ENCODE measurements at places on chromosomes 5 and 9.

GRCh38 chr5:39475881-39476842 lies 51.4 kb upstream of the DAB2 start:
- DNase-seq = no peak

- DNase-seq = peak; percentile 53
Observed at GRCh38 chr9:14433351-14434157, 119.6 kb upstream of the NFIB start.

- no peak for DNase-seq
Observed at GRCh38 chr9:107954312-107954711, 464.7 kb upstream of the KLF4 start.

GRCh38 chr5:44891116-44891515 lies 82.4 kb downstream of the MRPS30 start:
- DNase-seq = no peak

- DNase-seq = no peak
Observed at GRCh38 chr5:53858700-53859456, 298.4 kb downstream of the NDUFS4 start.

DNA sequence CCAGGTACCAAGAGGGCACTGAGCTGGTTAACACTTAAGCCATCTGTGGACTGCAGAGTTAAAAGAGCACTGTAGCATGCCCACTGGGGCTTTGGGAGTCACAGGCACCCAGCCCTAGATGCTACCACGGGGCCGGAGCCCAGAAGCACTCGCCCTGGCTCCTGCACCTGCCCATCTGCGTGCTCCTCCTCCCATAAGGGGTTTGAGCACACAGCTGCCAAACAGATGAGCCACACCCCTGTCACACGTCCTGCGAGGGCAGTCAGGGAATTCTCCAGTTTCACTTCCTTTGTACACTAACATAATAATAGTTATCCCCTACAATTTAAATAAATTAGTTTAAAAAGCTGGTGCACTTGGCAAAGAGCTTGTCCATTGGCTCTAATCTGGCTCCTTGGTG lies 4.5 kb upstream of the PCA3 start:
- no peak for DNase-seq

DNA sequence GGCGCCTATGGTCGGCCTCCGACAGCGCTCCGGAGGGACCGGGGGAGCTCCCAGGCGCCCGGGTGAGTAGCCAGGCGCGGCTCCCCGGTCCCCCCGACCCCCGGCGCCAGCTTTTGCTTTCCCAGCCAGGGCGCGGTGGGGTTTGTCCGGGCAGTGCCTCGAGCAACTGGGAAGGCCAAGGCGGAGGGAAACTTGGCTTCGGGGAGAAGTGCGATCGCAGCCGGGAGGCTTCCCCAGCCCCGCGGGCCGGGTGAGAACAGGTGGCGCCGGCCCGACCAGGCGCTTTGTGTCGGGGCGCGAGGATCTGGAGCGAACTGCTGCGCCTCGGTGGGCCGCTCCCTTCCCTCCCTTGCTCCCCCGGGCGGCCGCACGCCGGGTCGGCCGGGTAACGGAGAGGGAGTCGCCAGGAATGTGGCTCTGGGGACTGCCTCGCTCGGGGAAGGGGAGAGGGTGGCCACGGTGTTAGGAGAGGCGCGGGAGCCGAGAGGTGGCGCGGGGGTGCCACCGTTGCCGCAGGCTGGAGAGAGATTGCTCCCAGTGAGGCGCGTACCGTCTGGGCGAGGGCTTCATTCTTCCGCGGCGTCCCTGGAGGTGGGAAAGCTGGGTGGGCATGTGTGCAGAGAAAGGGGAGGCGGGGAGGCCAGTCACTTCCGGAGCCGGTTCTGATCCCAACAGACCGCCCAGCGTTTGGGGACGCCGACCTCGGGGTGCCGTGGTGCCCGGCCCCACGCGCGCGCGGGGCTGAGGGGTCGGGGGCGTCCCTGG lies 561 bp downstream of the DAPK1 start:
- no peak for DNase-seq

GRCh38 chr5:40960037-40960436 lies 50.7 kb downstream of the C7 start:
- DNase-seq = no peak

Data from NCI-H460 (cell line).